ENCODE measurements at places on chromosomes 5 and 9.

GRCh38 chr9:69865986-69866385, 45.4 kb downstream of the CFAP95 start:
- DNase-seq: no peak

DNA sequence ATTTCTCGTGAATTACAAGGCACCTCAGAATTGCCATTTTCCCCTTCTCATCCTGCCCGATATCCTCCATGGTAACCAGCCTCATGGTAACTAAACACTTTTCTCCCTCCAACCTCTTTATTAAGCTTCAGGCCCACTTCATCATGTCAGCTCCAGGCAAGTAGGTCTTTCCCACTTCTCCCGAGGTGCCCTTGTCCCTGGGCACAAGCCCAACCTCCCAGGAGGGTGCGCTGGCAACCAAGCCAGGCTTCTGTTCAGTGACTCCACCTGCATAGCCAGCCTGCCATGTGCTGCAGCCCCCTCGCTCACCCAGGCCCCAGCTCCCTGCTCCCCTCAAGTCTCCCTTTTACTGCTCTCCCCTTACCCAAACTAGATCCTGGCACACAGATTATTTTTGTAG, 47.4 kb upstream of the AFAP1L1 start:
- no peak for DNase-seq

GRCh38 chr9:38368731-38369130, 23.8 kb upstream of the ALDH1B1 start:
- no peak for DNase-seq

- DNase-seq: no peak
Measured at GRCh38 chr9:125440411-125440810, 178.8 kb downstream of the GAPVD1 start.

GRCh38 chr9:113652355-113653152, 189.0 kb downstream of the RGS3 start:
- DNase-seq: no peak

DNA sequence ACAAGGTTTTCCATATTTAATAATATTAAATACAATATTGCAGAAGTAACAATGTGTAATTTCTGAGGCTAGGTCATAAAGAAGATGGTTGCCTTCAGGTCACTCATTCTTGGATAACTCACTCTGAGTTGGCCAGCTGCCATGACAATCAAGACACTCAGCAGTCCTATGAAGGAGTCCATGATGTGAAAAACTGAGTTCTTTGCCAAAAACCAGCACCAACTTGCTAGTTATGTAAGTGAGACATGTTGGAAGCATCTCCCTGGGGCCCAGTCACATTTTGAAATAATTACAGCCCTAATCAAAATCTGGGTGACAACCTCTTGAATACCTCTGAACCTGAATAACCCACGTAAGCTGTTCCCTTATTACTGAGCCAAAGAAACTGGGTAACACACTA, 453.2 kb downstream of the CDH18 start:
- DNase-seq: no peak

GRCh38 chr5:66198837-66199236, 54.7 kb downstream of the SREK1 start:
- DNase-seq: no peak

- DNase-seq: no peak
Measured at GRCh38 chr5:2813678-2814077, 62.2 kb upstream of the IRX2 start.

- no peak for DNase-seq
Measured at GRCh38 chr9:15289603-15290002, 17.4 kb downstream of the TTC39B start.

DNA sequence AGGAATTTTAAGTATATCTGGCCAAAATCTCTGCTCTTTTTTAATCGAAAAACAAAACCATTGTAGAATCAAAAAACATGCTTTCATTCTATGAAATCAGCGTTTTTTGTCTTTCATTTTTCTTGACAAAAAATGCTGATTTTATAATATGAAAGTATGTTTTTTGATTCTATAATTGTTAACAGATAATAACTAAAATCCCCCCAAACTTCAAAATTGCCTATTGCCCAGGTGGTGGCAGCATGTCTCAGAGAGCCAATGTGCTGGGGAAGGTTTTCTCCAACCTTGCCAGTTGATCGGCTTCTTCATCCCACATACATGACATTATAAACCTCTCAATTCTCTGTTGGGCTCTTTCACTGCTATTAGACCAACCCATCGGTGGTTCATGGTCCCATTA, 5.1 kb upstream of the SMIM15 start:
- peak; percentile 23 for DNase-seq

DNA sequence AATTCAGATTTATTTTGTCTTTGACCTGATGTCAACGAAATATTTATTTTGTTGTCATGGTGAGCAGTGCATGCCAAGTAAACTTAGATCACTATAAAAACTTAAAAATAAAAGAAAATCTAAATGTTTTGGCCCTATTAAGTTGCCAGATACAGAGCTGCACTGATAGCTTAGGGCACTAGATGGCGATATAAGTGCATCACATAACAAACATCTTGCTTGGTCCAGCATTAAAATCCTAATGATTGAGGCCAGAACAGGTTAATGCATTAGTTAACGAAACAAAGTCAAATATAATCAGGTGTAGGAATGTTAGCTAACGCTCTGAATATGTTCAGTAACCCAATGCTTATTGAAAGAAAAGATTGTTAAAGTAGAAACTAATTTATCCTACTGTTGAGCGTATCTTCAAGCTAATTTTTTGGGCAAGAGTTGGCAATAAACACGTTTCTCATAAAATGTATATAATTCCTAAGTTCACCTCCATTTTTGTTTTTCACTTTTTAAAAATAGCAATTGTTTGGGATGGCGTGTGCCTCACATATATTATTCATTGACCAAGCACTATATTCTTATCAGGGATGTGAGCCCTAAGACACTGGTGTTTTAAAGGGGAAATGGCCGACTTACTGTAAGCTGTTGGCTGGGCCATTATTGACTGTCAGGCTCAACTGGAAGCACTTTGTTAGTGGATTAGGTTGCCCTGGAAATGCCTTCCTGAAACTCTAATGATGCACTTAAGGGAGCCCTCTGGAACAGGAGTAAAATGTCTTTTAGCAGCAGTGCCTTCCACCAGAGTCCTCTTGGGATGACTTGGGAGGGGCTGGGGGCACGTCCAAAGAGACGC, 33.3 kb downstream of the KCTD16 start:
- peak; percentile 42 for DNase-seq

- no peak for DNase-seq
Measured at GRCh38 chr5:118946138-118946800, 42.1 kb downstream of the DTWD2 start.

DNA sequence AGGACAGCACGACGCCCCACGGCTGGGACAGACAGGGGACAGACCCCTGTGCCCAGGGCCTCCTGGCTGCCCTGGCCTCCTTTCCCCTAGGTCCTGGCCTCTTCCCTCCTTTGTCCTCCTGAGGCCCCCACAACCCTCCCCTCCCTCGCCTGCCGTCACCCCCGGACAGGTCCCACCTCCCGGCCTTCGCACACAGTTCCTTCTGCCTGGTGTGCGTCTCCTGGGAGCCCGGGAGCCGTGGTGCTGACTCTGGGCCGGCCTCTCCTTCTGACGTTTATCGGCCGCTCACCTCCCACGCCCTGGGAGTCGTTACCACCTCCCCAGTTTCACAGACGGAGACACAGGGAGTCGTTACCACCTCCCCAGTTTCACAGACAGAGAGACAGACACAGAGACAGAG, 25.1 kb upstream of the NOTCH1 start:
- no peak for DNase-seq

DNA sequence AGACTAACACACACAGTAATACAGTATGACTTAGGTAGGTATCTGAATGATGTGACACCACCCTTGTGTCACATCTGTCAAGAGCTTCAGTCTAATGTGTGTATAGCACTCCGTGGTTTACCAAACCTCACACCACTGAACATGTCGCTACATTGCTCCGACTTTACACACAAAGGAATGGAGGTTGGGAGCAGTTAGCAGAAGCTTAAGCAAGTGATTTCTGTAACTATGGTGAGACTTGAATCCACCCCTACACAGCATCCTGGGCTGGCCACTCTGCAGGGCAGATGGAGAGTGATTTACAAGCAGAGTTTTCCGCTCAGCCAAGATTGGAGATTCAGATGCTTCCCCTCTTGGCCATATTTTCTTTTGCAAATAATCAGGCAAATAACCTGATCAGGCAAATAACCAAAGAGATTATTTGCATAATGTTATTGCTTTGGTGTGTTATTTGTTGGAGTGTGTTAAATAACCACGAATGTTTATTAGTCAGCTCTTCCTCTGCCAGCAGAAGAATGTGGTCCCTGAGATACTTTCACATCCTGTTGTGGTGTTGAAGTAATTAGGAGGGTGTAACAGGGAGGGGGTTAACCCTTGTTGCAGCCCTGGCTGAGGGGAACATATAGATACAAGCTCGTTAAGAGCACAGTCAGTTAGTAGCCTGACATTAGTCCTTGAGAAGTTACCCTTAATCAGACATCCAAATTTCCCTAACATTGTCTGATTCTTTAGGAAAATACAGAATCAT, 92.8 kb downstream of the SNX18 start:
- peak; percentile 55 for DNase-seq

GRCh38 chr9:131275332-131276093, 797 bp downstream of the FAM78A start:
- no peak for DNase-seq

- DNase-seq: no peak
Measured at GRCh38 chr5:180281706-180282105, 10.2 kb downstream of the MAPK9 start.

GRCh38 chr9:95137587-95138145, 179.8 kb downstream of the FANCC start:
- no peak for DNase-seq

- no peak for DNase-seq
Measured at GRCh38 chr5:151800532-151800931, 28.8 kb downstream of the G3BP1 start.

DNA sequence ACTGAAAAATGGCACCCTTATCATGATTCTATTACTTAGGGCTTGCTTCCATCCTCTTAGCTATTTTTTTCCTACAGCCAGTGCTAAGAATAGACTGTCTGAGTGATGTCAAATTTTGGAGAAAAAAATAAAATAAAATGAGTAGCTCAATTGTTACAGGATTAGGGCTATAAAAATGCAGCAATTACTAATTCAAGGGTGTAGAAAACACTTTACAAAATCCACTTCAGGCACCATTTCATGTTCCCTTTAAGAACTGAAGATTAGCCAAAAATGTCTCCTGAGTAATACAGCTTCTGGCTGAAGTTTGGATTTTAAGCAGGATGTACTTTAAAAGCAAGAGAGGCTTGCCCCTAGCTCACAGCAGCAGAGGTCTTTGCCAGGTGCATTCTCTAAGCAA, 240.5 kb upstream of the IRX1 start:
- no peak for DNase-seq

DNA sequence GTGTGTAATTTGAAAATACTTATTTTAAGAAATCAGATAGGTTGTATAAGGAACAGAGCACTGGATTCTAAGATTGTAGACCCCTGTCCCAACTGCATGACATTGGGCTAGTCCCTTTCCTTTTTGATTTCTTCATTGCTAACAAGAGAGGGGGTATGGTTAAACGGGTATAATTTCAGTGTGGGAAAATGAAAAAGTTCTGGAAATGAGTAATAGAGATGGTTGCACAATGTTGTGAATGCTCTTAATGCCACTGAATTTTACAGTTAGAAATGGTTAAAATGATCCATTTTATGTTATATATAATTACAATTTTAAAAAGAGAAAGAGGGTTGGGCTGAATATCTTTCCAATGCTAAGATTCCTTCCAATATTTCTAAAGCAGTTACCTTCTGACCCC, 103.3 kb upstream of the LHFPL2 start:
- no peak for DNase-seq

DNA sequence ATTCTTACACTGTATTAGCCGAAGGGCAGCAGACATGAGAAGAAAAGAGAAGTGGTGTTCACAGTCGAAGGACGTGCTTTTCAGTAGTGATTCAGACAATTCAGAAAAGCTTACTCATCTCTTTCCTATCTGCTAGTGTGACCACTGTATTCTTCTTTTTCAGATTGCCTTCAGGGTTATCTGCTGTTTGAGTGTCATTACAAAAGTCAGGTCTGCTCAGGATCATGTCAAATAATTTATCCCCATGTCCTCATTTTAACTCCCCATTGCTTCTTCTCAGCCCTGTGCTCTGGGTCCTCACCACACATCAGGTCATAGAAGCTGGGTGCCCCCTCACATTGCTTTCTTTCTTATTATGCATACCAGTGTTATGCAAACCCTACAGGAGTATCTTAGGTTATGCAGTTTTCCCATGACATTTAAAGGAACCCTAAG, 394.0 kb downstream of the CETN3 start:
- no peak for DNase-seq

GRCh38 chr9:38092200-38092524, 23.1 kb upstream of the SHB start:
- DNase-seq: no peak

DNA sequence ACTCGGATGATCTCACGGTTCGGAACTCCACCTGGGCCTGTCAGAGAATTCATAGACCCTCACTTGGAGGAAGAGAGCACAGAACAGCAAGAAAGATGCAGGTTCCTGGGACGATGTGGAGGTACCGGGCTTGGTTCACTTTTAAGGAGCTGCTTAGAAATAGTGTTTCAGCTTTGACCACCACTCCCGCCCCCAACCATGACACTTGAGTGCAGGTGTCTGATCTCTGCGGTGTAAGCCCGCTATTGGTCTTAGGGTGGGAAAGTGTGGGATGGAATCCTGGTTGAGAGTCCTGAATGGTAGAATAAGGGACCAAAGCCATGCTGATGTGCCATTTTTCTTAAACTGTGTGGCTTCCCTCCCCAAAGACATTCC, 97.2 kb upstream of the LMX1B start:
- no peak for DNase-seq

DNA sequence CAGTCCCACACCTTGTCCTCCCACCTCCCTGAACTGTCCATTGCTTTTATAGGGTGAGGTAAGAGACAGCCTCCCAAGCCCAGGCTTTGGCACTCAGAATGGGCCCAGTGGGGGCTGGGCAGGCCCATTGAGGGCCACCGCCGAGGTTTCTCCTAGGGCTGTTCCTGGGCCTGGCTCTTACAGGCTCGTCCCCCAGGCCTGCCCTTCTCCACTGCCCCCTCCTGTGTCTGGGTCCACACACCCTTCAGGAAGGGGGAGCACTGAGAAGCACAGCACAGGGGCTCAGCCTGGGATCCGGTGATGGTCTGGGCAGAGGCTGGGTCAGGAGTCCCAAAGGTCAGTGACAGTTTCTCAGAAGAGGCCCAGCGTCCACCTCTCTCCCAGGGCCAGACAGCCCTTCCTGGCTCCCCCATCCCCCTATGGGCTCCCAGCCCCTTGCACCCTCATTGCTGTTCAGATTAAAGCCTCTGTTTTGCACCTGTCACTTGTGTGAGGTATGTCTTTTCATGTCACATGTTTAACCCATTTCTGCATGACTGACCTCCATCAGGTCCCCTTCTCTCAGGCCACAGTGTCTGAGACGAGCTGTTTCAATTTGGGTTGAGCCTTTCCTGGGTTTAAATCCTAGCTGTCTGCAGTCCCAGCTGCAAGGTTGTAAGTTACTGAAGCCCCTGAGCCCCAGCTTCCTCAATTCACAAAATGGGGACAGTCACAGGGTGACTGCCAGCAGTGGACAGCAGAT, 29.4 kb downstream of the IER5L start:
- DNase-seq: no peak

- no peak for DNase-seq
Measured at GRCh38 chr9:82538634-82539033, 524.3 kb downstream of the RASEF start.

Measured in fibroblast of skin of left quadriceps (primary cell).